ENCODE measurements at places on chromosomes 13 and 19.

GRCh38 chr19:40139533-40140287, 49.0 kb upstream of the ZNF780A start:
- DNase-seq, result no peak

DNA sequence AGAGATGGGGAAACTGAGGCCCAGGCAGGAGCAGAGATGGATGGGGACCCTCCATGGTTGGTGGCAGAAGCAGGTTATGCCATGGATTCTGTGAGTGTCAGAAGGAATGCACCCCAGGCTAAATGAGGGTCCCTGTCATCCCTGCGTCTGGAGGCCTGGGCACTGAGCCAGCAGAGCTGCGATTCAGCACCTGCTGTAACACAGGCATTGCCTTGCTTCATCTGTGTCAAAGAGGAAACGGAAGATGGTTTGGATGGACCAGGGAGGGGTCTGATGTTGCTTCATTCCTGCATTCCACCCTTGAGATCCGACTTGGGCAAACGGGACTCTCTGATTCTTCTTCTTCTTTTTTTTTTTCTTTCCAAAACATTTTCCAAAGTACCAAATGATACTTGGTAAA, 1.2 kb downstream of the C5AR1 start:
- DNase-seq, result no peak

DNA sequence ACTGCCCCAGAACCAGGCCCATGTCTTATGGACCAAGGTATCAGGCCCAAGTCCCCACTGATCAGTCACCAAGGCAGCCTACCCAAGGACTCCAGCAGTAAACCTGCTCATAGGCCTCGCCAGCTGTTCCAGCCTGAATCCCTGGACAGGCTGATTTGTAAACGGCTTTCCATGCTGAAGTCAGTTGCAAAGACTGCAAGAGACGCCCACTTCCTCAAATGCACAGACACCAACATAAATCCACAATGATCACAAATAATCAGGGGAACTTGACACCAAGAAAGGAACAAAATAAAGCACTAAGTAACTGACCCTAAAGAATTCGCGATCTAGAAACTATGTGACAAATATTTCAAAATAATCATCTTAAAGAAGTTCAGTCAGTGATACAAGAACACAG, 75.2 kb downstream of the RXFP2 start:
- no peak for DNase-seq

- no peak for DNase-seq
Observed at GRCh38 chr13:52669677-52670076, 17.0 kb downstream of the SUGT1 start.

GRCh38 chr13:35838356-35838755, 292.8 kb downstream of the DCLK1 start:
- DNase-seq, result no peak

GRCh38 chr13:67042556-67042955, 187.6 kb downstream of the PCDH9 start:
- DNase-seq, result no peak

DNA sequence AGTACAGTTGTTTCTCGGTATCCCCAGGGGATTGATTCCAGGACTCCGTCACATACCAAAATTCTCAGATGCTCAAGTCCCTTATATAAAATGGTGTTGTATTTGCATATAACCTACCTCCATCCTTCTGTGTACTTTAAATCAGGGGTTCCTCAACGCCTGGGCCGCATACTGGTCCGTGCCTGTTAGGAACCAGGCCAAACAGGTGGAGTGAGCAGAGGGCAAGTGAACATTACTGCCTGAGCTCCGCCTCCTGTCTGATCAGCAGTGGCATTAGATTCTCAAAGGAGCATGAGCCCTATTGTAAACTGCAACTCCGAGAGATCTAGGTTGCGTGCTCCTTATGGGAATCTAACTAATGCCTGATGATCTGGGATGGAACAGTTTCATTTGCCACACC, 42.2 kb upstream of the KCTD4 start:
- DNase-seq, result no peak

DNA sequence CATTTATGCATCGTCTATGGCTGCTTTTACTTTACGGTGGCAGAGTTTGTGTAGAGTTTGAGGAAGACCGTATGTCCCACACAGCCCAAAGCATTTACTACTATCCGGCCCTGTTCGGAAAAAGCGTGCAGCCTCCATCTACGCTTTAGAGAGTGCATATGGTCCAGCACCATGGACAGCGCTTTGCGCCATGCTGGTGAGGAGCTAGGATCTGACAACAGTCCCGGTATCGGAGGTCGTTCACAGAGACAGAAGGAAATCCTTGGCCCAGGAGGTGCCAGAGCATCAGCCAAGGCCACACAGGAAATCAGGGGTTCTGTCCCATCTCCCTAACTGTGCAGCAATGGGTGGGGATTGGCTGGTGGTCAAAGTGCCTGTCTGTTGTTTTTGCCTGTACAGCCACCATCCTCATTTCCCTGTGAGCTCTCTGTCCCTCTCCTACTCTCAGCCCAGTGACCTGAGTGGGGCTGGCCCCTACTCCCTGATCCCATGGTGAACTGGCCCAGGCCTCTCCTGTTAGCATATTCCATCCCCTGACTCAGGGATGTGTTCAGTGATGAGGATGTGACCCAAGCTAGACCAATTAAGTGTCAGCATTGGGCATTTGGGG, 16.2 kb upstream of the PRODH2 start:
- DNase-seq, result peak; percentile 41

- DNase-seq, result no peak
Observed at GRCh38 chr13:59643906-59644626, 519.7 kb downstream of the DIAPH3 start.

DNA sequence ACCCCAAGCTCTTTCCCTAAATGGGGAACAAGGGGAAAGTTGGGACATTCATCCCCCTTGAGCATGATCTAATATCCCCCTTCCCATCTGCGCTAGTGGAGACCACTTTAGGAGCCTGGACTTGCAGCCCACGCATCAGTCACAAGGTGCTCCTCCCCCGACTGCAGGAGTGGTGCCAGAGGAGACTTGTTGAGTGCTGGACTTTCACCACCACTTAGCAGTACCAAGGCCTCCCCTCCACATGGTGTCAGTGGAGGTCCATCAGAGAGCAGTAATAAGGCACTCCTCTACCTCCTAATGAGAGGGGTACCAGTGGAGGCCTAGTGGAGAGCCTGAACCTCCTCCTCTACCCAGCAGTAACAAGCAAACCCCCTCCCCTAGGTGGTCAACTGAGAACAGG, 22.5 kb downstream of the CAB39L start:
- DNase-seq, result no peak

DNA sequence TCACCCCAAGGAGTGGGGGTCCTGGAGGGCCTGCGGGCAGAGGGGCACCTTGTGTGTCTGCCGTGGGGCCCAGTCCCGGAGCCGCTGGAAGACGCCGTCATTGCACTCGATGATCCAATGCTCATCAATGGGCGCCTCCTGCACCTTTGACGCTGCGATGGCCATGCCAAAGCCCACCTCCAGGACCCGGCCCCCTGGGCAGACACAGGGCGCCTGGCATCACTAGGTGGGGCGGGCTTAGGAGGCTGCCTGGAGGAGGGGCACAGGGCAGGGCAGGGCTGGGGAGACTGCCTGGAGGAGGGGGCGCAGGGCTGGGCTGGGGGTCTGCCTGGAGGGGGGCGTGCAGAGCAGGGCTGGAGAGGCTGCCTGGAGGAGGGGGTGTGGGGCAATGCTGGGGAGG, 1.6 kb downstream of the GAMT start:
- no peak for DNase-seq

- no peak for DNase-seq
Observed at GRCh38 chr13:105466376-105466775, 1069.1 kb downstream of the EFNB2 start.

DNA sequence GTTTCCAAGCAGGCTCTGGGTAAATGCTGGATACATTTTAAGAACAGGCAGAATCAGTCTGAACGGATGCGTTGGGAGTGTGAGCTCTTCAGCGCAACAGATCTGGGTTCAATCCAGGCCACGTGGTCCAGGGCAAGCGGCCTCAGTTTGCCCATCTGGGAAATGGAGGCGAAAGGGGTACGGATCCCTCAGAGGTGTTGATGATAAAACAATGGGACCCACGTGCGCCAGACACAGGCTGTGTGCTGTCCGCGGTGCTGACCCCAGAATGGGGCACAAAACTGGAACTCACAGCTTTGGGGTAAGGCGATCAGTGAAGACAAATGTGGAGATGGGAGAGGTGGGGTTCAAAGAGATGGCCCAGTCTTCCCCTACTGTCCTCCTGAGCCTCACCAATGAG, 13.1 kb upstream of the PDE4C start:
- DNase-seq, result no peak

DNA sequence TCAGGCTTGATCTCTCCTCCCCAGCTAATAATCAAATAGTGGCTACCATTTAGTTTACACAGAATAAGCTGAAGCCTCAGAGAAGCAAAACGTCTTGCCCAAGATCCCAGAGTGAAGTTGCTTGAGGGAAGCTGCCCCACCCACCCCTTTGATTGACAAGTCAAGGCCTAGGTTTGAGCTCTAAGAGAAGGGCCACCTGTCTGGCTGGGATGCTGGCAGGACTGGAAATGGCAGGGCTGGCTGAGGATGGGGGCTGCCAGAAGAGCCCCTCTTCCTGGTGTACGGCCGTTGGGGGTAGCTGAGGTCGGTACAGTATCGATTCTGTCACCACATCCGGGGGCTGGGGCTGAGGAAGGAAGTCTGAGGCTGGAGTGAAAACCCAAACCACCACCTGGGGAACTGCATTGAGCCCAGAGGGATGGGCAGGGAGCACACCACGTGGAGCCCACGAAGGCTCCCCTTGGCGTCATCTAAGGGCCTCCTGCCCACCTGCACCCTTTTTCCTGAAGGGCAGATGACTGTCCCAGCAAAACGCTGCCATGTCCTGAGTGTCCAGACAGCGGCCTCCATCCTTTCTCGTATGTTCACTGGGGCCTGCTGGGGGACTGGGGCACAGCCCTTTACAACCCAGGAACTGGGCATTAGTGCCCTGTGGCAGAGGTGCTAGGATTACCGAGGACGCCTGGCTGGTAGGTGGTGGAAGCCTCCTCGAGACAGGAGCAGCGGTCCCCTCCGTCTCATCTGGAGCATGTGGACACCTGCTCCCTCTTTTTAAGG, 1.4 kb upstream of the PRKD2 start:
- DNase-seq, result no peak

- no peak for DNase-seq
Observed at GRCh38 chr19:12331211-12331941, 2.1 kb downstream of the ZNF563 start.

DNA sequence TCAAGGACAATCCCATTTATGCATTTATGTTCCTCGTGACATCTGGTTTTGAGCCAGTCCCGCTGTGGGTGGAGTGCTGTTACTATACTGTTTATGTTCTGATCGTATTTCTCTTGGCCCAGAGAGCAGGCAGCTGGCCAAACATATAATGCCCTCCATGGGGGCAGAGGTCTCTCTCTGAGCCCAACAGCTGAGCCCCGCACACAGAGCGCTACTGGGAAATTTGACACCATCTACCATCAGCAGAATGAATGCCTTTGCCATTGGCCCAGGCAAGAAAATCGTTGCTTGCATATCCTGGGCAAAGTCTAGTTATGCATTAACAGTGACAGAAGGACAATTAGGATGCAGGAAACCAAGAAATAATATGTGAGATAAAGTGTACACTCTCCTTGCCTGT, 126.8 kb upstream of the CACNA1A start:
- DNase-seq, result no peak

DNA sequence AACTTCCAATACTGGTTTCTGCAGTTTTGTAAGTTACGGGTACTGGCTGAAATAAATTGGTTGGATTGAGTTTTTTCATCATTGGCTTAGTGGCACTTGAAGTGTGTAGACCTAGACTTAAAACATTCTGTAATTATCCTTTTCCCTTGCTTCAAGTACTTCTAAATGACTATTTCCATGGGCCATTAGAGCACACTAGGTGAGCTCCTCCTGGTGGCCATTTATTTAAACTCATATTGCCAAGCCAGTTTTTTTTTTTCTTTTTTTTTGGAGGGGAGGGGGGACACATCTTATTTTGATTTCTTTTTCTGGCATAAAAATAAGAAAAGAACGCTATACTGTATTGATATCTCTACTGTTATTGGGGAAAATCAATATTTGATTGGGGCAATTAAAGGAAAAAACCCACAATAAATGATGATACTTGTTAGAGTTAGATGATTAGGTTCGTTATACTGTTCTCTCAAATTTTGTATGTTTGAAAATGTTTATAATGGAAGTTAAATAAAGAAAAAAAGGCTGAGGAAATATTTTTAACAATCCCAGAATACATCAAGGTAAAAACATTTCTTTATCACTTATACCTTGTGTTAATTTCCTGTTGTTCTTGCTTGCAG, 82.9 kb downstream of the PDS5B start:
- DNase-seq, result no peak

DNA sequence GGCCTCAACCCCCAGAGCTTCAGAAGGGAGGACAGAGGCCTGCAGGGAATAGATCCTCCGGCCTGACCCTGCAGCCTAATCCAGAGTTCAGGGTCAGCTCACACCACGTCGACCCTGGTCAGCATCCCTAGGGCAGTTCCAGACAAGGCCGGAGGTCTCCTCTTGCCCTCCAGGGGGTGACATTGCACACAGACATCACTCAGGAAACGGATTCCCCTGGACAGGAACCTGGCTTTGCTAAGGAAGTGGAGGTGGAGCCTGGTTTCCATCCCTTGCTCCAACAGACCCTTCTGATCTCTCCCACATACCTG, 969 bp upstream of the CEACAM5 start:
- DNase-seq, result no peak

GRCh38 chr13:49563516-49563915, 21.8 kb downstream of the RCBTB1 start:
- no peak for DNase-seq

Data from omental fat pad (tissue), 4 donors.